ENCODE measurements at places on chromosomes 16 and 17.

GRCh38 chr16:3472878-3473595, 22.3 kb downstream of the C16orf90 start:
- DNase-seq: no peak

DNA sequence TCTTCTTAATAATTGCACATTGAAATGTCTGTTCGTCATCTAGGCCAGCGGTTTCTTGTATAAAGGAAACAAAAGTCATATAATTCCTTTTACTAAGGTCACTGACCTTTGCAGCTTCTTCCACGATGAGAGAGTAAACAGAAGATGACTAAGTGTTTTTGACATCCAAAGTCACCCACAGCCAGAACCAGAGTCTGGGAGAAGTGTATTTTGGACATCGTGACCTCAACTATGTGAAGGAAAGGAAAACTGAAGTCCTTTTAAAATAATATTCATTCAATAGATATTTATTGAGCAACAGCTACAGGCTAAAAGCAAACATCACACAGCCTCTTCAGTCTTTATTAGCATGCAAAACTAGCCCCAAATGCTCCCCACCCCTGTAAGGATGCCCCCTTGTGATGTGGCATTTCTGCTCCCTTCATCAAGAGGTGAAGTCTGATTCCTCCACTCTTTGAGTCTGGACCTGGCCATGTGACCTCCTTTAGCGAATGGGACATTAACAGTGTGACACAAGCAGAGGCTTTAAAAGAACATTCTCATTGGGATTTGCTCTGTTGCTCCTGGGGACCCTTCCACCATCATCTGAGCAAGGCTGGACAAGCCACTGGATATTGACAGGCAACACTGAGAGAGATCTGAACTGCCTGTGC, 8.1 kb upstream of the PMP22 start:
- peak; percentile 90 for DNase-seq

GRCh38 chr16:78583441-78583840, 484.0 kb downstream of the WWOX start:
- no peak for DNase-seq

- no peak for DNase-seq
These were observed 378.1 kb downstream of the HAPSTR1 start for GRCh38 chr16:9469512-9469911.

- DNase-seq: no peak
These were observed 92.2 kb downstream of the IRX3 start for GRCh38 chr16:54194334-54194743.

DNA sequence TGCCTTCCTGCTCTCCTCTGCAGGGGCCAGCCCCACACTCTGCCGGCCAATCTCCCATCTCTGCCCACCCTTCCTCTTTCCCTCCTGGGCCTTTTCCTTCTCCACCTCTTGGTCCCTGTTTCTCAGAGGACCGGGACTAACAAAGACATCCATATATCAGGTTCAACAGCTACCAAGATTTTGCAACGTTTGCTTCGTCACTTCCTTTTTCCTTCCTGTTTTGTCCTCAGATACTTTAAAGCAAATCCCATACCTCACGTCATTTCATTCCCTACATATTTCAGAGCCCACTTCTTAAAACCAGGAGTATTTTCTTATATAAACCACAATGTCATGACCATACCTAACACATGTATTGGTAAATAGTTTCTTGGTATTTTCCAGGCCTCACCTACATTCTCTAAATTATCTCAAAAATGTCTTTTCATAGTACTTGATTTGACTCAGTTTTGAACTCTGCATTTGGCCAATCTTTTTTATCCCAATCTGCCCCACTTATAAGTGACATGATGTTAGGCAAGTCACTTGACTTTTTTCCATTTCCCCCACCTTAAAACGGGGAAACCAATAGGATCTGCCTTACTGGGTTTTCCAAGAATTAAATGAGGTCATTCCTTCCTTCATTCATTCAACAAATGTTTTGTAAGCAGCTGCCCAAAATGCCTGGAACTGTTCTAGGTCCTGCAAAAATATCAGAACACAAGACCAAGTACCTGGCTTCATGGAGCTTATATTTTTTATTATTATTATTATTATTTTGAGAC, 7.2 kb upstream of the USP10 start:
- no peak for DNase-seq

- DNase-seq: no peak
These were observed 99.0 kb downstream of the BMERB1 start for GRCh38 chr16:15533386-15533785.

GRCh38 chr16:88662222-88662842, 559 bp downstream of the MVD start:
- DNase-seq: no peak

DNA sequence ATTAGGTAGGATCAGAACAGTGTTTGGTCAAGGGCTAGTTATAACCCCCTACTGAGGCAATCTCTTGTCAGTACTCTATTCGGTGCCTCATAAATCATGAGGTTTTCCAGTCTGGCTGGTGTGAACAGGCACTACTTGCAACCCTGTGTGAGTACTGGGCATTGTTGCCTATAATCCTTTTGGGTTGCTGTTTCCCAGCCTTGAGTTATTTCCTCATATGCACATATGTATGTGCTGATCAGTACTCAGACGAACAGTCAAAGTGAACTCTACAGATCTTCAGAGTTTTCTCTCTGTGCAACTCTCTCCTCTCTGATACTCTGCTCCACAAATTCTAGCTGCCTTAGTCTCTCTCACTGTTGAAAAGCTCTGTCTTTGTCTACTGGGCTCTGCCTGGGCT, 164.3 kb downstream of the CDK5R1 start:
- DNase-seq: no peak

DNA sequence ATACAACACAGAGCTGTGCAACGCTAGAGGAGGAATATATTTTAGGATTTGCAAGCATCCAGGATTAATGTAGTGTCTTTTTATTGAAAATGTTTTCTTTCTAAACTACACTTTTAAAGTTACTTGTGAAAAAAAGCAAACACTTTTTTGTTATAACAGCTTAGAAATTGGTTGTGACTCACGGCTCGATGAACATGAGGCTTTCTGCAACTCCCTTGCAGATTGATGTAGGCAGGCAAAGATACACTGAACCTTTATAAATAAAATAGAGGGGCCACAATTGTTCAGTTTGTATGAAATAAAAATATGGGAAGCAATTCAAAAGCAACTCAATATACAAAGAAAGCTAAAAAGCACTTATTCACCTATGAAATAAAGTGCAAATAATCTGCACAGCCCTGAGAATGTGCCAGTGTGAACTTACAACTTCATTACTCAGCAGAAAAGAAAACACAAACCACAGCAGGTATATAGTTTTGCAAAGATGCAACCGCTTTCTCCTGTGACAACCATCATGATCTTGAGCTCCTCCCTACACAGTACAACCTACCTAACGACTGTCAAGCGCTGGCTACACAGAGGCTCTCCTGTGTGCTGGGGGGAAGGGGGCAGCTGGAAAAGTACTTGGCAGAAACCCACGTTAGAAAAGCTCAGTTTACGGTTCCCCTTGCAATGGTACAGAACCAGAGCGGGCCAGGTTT, 948 bp downstream of the LUC7L start:
- no peak for DNase-seq

- DNase-seq: no peak
These were observed 225.1 kb downstream of the SPECC1 start for GRCh38 chr17:20234276-20234675.

DNA sequence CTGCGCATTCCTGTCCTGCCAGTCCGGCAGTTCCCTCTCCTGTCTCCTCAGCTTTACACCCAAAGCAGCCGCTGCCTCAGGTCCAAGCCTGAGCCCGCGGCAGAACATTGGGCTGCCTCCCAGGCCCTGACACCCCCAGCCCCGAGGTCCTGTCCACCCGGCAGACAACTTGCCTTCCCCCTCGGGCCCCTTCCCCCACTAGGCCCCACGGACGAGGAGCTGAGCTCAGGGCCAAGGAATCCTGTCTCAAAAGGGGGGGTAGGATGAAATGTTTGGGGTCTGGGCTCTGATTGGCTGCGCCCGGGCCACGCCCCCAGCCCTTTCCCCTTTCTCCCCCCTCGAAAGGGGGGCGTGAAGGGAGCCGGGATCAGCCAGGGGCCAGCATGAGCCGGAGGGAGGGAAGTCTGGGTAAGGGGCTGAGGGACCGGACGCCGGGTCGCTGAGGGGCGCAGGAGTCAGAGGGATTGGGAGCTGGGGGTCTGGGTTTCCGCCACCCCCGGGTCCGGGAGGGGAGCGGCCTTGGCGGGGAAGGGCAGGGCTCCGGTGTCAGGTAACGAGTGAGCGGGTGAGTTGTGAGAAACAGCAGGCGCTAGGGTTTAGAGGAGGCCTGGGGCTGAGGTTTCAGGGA, at the start of gene CTF1:
Gene CTF1 (plus strand): TSS at position 354 of the 628 bp plus-strand sequence. CDS start 30 bp downstream, at position 384.
- DNase-seq: peak; percentile 78

DNA sequence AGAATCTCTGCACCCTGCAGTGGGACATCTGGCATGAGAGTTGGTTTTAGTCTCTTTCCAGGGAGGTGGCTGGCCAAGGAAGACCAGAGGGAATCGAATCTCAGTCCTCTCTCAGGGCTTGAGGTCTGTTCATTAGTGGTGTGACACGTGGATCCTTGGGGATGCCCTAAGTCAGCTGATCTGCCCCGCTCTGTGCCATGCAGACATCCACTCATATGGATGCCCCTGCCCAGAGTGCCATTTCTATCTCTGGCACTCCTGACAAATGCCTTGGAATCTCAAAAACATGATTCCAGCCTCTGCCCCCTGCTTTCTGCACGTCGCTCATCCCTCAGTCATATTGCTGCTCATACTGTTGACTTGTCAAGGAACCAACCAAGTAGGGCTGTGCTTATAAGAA, 38.8 kb downstream of the WSCD1 start:
- no peak for DNase-seq

GRCh38 chr17:5000237-5000639, 2.5 kb downstream of the KIF1C start:
- DNase-seq: no peak

- DNase-seq: no peak
These were observed 1.2 kb downstream of the ZACN start for GRCh38 chr17:76079956-76080767.

DNA sequence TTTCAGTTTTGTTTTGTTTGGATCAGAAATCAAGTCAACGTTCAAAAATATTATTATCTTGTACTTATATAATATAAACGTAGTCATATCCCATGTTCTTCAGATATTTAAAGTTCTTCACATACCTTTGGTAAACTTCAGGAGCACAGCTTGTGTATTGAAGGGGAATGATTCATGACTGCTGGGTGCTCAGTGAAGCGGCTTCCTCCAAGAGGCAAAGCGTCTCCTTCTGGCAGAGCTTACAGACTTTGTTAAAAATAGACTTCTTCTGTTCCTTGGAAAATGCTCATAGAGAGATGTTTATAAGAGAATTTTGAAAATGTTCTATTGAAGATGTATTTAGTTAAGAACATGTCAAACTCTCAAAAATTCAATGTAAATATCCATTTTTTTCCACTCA, 155.6 kb upstream of the CNTNAP4 start:
- no peak for DNase-seq

- no peak for DNase-seq
These were observed 264.7 kb downstream of the SOX9 start for GRCh38 chr17:72385475-72385874.

DNA sequence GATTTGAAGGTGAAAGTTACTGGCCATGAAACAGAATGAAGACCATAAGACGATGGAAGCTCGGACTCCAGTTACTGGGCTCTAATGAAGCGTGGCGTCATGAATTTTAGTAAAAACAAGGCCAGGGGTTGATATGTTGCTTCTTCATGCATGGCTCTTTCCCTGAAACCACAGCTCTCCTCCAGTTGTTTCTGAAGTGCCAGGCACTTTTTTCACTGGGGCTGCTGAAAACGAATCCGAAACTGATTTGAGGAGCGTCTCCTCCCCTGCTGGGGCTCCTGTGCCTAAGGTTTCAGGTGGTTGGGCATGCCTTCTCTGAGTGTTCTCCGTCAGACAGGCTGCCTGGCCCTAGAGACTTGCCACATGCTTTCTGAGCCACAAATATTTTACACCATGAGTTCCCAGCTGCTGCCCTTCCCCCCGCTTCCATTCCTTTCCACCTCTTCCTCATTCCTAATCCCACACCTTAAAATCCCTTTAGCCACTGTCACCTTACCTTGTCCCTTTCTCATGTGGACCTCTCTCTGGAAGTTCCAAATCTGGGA, 3.7 kb upstream of the MYL4 start:
- DNase-seq: no peak

DNA sequence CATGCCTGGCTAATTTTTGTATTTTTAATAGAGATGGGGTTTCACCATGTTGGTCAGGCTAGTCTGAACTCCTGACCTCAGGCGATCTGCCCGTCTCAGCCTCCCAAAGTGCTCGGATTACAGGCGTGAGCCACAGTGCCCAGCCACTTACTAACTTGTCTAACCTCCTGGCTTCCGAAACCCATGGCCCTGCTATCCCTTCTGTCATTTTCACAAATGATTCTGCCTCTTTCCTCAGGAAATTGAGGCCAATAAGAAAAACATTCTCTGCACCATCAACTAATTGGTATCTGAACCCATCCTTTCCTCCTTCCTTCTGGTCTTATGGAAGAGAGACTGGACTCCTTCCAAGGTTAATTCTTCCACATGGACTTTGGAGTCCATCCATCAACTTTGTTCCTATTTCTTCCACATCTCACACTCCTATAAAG, 27.9 kb upstream of the TNRC6A start:
- DNase-seq: no peak

DNA sequence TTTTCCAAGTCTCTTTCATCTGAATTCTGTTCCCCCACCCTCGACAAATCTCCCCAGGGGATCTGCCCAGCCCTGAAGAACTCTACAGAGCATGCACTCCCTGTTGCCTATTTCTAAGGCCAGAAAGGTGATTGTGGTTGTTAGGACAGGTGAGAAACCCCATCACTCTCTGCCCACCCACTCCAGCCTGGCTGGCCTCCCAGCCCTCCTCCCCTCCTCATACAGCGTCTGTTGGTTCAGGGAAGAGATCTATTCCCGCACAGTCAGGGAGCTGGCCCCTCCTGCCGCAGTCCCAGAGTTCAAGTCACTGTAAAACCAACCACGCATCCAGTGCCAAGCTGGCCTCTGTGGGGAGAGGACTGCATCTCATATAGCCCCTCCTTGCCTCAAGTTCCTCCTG, 98.7 kb downstream of the KCNJ12 start:
- no peak for DNase-seq

DNA sequence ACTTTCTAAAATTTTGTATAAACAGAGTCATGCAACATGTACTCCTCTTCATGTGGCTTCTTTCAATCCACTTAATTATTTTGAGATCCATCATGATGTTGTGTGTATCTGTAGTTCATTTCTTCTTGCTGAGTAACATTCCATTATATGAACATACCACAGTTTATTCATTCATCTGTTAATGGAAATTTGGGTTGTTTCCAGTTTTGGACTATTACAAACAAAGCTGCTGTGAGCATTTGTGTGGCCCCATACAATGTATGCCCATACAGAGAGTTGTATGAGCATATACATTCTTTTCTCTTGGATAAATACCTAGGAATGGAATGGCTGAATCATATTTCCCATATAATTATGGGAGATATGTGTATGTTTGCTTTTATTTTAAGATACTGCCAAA, 85.6 kb downstream of the CLEC16A start:
- DNase-seq: peak; percentile 54

- peak; percentile 84 for DNase-seq
These were observed 437.2 kb downstream of the HS3ST3B1 start for GRCh38 chr17:14737984-14738651.
